ENCODE measurements at places on chromosomes 2 and 18.
A peak's percentile ranks its signal among the peaks of the same experiment; 100 is the strongest.

- peak; percentile 70 for DNase-seq
Observed at GRCh38 chr2:28377984-28378678, 14.5 kb upstream of the FOSL2 start.

DNA sequence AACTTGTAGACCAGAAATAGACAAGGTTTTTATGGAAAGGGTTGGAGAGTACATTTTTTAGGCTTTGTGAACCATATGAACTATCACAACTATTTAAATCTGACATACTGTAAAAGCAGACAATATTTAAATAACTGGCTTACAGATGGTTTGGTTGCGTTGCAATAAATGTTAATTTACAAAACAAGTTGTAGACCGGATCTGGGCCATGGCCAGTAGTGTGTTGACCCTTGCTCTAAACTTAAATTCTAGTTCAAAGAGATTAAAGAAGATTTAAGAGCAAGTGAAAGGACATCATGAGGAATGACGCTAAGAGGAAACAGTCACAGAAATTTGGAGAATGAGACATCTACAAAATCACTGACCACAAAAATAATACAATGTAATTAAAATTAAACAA lies 652.7 kb downstream of the DCDC2C start:
- DNase-seq, result no peak

- DNase-seq, result no peak
Observed at GRCh38 chr18:78448106-78448505, 531.5 kb upstream of the SALL3 start.

DNA sequence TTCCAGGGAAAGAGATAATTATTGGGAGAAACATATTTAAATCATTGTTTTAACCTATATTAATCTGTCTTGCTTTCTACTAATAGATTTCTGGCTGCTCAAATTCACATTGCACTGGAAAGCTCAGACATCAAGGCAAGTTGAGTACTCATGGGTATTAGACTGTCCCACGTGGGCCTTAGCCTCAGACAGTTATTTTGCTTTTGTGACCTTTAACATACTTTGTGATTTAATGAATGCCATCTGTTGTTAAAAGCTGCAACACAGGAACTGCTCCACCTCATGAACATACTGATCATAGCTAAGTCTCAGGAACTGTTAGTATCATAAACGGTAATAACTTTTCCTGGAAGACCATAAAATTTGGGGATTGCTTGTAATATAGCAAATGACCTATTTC lies 2.7 kb upstream of the LCT start:
- DNase-seq, result no peak
